ENCODE measurements at places on chromosomes 13 and 19.
A peak's percentile ranks its signal among the peaks of the same experiment; 100 is the strongest.

GRCh38 chr19:7492142-7492541, 3.3 kb upstream of the PEX11G start:
- DNase-seq, result peak; percentile 82

- DNase-seq, result no peak
These were observed 9.3 kb downstream of the FSTL3 start for GRCh38 chr19:685454-685931.

DNA sequence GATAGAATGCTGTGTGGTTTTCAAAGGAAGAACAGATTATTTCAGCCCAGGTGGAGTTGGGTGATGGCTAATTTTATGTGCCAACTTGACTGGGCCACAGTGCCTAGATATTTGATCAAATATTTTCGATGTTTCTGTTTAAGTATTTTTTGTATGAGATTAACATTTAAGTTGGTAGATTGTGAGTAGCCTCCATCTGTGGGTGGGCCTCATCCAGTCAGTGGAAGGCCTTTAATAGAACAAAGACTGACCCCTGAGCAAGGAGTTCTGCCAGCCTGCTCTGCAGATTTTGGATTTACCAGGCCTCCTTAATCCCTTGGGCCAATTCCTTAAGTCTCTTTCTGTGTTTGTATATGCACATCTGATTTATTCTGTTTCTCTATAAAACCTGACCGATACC, 13.9 kb downstream of the LSM14A start:
- DNase-seq, result no peak

GRCh38 chr13:27973291-27973690, 4.2 kb upstream of the CDX2 start:
- DNase-seq, result no peak

GRCh38 chr13:100573121-100573520, 15.5 kb downstream of the GGACT start:
- peak; percentile 86 for DNase-seq

GRCh38 chr13:22506096-22506691, 674.6 kb upstream of the SGCG start:
- no peak for DNase-seq

- no peak for DNase-seq
These were observed 8.9 kb downstream of the ZC3H4 start for GRCh38 chr19:47104680-47105079.

DNA sequence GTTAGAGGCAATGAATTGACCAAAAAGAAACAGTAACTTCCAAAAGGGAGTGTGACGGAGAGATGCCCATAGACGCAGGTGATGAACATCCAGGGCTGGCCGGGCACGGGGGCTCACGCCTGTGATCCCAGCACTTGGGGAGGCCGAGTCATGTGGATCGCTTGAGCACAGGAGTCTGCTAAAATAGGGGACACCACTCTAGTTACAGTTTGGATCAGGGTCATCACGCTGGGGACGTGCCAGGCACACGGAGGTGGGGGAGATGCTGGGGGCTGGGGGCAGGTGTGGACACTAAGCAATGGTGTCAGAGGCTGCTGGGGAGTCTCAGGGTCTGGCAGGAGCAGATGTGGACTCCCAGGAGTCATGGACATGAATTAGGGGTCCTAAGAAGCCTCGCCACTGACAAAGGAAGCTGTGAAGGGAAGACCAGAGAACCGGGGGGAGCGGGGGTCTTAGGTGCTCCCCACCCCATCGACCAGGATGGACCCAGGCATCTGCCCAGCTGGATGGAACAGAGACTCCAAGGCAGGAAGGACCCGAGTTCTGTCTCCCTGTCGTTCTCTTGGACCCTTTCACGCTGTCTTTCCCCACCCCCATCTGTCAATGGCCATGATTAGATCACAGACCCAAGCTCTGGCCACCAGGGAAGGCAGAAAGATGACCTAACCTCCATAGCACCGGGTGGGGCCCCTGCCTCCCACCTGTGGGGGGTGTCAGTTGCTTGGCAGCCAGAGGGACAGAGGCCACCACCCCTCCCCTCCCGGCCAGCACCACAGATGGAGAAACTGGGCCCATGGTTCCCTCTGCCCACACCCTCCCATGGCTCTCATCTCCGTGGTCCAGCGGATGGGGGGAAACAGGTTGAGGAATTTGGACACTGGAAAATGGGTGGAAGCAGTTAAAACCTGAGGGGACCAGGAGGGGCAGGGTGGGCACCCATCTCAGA, 19.6 kb downstream of the CCDC8 start:
- no peak for DNase-seq

- DNase-seq, result no peak
These were observed 47.2 kb downstream of the LYL1 start for GRCh38 chr19:13055213-13056051.

Measured in activated CD4-positive, alpha-beta T cell treated with anti-CD3 and anti-CD28 coated beads for 36 hours (primary cell).